ENCODE measurements at places on chromosomes 3 and 15. TPM values are rescaled to one million over a fixed set of nuclear protein-coding genes. Genes with fewer than 3 reads are reported as not detected.

- no peak for DNase-seq
These were observed 9.9 kb downstream of the GPR15 start for GRCh38 chr3:98541695-98542094.

- no peak for DNase-seq
These were observed 20.5 kb downstream of the SIDT1 start for GRCh38 chr3:113552851-113553250.

GRCh38 chr3:167813169-167814123 is 77.9 kb downstream of the SERPINI1 start:
- no peak for DNase-seq

- DNase-seq = peak; percentile 33
These were observed 59.6 kb upstream of the P3H2 start for GRCh38 chr3:190180268-190180667.

GRCh38 chr3:170632780-170633179 is 46.9 kb upstream of the SLC7A14 start:
- peak; percentile 53 for DNase-seq

GRCh38 chr3:178703268-178703975 is 167.2 kb downstream of the KCNMB2 start:
- peak; percentile 76 for DNase-seq

GRCh38 chr3:144662729-144663128 is 691.1 kb downstream of the DIPK2A start:
- DNase-seq = no peak

DNA sequence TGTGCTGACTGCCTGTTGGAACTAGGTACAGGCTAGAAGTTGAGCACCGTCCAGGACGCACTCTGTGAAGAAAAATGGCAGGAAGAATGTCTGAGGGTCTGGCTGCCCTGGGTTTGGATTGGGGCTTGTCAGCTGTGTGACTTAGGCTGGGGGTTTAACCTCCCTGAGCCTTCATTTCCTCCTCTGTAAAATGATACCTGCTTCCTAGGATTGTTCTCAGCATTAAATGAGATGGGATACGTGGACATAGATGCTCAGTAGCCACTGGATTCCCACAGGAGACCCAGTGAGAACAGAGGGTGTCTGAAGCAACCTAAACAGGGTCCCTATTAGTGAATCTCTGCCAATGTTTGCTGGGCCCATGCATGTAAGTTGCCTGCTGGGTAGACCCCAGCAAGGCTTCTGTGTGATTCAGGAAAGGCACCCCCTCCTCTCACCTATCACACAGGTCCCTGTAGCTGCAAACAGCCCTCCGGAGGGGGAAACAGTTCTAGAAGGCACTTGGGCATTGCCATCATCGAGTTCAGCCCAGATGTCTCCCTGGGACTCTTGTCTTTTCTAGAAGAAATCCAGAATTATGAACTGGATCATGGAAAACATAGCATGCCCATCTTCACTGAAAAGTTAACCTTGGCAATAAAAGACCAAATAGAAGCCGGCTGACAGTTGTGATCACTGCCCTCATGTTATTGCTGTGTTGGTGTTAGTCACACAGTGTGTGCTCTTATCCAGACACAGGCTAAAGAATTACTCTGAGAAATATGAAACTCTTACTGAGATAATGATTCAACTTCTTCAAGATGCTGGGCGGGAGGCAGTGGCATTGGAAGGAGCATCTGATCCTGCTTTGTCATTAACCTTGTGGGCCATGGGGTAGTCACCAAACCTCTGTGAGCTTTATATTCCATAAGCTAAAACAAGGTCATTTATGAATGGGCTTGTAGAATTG is 64.5 kb downstream of the SMAD6 start:
- peak; percentile 72 for DNase-seq

DNA sequence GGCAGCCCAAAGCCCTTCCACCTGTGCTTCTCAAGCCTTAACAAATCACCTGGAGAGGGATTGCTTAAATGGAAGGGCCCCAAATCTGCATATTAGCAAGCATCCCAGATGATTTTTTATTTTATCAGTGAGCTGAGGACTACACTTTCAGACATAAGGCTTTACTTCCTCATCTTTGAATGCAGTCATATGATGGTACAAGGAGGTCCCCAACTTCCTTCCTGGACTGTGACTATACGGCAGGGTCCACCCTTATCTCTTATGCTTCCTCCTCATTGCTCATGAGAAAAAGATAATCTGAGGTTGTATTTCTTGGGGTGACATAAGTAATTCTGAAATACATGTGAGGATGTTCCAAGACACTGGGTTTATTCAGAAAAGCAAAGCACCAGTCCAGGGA is 13.7 kb upstream of the HEG1 start:
- no peak for DNase-seq

GRCh38 chr15:100143378-100143777 is 198.4 kb downstream of the ADAMTS17 start:
- DNase-seq = no peak

DNA sequence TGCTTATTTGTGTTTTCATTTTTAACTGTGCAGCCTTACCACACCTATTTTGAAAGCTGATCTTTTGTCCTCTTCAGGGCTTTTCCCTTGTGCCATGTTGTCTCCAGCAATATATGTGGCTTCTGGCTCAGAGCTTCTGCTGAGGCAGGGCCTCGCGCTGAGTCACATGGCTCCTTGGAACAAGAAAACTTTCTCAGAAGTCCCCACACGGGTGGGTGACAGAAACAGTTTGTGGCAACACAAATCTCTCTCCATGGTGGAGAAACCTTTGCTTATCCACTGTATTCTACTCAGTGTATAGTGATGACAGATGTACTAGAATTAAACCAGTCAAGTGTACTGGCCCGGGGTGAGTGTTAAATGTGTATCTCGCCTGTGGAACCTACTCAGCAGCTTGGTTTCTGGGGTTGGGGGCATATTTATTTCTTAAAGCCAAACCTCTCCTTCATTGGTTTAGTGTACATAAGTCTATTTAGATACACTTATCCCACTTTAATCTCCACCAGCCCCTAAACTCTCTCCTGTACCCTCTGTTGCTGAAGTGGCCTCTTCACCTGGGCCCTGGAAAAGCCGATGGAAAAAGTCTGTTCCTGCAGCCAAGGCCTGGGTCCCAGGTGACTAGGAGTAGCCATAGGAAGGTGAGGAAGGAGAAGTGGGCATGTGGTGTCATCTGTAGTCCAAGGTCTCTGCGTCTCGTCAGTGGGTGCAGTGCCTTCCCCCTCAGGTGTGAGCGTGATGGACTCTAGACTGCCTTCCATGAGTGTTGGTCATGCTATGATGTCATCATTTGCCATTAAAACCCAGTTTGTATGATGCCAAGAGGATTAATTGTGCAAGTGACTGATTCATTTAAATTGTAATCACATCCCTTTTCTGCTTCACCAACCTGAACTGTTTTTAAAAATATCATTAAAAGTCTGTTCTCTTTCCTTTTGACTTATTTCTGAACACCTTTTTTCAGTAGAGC is 3.2 kb upstream of the FBXL22 start:
- no peak for DNase-seq

GRCh38 chr3:81909796-81910195 is 148.4 kb upstream of the GBE1 start:
- DNase-seq = no peak

GRCh38 chr15:40054855-40055575 is 16.0 kb upstream of the SRP14 start:
- DNase-seq = peak; percentile 47

GRCh38 chr15:71111181-71111565 is 4.1 kb upstream of the THSD4 start:
- DNase-seq = no peak

DNA sequence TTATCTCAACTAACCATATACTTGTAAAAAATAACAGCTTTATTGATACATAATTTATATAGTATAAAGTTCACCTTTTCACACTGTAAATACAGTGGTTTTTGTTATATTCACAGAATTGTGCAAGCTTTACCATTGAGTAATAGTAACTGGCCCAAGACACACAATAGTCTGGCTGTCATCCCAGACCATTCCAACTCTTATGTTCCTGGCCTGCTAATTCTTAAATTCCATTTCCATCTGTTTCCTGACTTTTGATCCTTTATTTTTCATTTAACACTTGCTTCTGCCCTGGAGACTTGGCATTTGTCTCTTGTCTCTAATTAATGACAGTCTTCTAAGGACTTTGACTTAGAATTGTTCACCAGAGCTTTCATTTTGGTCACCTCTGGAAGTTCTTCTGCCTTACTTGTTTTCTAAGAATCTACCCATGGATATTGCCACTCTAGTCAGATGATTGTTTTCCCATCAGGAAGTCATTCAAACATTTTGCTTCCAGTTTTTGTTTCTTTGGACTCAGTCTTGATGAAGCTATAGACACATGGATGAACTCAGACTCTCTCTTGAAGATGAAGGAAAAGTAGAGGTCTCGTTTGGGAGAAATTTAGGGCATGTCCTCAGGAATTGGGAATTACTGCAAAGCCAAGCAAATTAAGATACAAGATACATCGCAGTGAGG is 27.2 kb upstream of the PLSCR4 start:
- peak; percentile 93 for DNase-seq

- peak; percentile 43 for DNase-seq
These were observed 8.7 kb downstream of the BTD start for GRCh38 chr3:15610082-15610759.

DNA sequence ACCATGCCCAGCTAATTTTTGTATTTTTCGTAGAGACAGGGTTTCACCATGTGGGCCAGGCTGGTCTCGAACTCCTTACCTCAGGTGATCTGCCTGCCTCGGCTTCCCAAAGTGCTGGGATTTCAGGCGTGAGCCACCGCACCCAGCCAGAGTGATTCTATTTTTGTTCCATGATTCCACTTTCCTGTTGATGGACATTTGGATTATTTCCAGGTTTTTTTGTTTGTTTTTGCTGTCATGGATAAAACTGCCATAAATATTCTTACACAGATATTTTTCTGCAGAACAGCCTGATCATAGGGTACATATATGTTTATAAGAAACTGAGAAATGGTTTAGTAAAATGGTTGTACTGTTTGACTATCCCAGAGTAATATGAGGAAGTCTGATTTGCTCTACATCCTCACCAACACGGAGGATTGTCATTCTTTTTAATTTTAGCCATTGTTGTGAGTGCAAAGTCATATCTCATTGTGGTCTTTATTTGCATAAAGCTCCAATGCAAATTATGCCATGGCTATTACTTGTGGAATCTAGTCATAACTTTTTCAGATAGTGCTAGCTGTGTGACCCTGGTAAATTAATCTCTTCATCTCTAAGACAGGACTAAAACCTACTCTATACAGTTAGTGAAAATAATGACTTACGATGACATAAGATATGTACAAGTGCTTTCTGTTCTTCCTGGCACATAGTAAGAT is 42.7 kb downstream of the MAP6D1 start:
- no peak for DNase-seq

DNA sequence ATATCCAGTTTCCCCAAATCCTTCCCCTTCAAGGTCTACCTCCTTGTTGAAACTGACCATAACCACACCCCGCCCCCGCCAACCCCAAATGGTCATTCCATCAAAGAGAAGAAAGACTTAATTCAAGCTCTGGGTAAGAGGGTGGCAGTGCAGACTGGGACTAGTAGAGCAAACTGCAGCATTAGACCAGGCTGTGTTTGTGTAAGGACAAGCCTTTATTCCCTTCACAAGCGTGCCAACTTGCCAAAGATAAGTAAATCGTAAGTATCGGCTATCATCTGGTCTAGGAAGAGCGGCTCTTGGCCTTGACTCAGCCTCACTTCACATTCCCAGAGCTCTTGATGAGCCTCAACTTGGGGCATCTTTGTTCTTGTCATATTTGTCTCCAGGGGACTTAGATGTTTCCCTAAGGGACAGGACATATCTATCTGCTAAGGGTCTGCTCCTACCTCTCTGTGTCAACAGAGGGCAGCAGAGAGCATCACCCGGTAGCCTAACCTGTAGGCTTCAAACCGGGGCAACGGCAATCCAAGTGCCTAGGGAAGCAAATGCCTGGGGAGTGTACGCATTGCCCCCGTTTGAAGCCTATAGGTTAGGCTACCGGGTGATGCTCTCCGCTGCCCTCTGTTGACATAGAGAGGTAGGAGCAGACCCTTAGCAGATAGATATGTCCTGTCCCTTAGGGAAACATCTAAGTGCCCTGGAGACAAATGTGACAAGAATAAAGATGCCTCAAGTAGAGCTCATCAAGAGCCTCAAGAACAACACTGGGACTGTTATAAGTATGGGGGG is 8.9 kb upstream of the MAP3K13 start:
- DNase-seq = no peak

DNA sequence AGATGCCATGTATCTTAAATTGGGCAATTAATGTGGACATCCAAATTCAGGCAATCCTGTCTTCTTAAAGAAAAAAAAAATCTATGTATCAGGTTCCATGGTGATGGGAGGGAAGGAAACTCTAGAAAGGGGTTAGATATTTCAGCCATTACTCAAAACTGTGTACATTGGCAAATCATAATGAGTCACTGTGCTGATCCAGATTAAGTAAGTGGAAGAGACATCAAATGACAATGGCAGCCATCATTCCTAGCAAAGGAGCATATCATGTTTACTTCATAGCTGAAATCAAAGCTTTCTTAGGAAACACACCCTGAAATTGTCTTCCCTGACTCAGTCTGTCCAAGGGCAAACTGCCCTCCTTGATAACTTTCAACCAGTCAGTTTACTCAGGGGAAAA is 713.3 kb upstream of the GBE1 start:
- peak; percentile 12 for DNase-seq

DNA sequence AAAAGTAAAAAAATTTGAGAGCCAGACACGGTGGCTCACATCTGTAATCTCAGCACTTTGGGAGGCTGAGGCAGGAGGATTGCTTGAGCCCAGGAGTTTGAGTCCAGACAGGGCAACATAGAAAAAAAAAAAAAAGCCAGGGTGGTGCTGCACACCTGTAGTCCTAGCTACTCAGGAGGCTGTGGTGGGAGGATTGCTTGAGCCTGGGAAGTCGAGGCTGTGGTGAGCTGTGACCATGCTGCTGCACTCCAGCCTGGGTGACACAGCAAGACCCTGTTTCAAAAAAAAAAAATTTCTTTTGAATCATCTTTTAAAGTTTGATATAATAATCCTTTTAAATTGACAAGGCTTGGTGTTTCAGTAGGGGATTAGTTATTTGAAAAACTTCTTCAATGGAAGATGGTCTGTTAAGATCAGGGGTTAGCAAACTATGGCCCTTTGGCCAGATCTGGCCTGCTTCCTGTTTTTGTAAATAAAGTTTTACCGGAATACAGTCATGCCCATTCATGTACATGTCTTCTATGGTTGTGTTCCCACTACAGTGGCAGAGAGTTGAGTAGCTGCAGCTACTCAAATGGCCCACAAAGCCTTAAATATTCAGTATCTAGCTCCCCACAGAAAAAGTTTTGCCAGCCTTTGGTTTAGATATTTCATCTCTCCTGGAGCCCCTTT is 28.9 kb downstream of the CDAN1 start:
- DNase-seq = no peak

CEMIP gene
- 3.6 TPM for total RNA-seq

MLF1 gene
- 14.3 TPM for total RNA-seq

SUSD5 gene
- 2.9 TPM for total RNA-seq

CIAO2A gene
- 53.4 TPM for total RNA-seq

GABRB3 gene
- total RNA-seq = 47.9 TPM

INSYN1 gene
- total RNA-seq = 5.2 TPM

CCDC33 gene
- total RNA-seq = 0.96 TPM

FEZF2 gene
- not detected for total RNA-seq

BFSP2 gene
- total RNA-seq = not detected

CPNE4 gene
- 1.9 TPM for total RNA-seq

UROC1 gene
- total RNA-seq = not detected
